Prostate gland (tissue), 2 donors: ENCODE measurements at places on chromosomes 2 and 18. TPM values are rescaled to one million over a fixed set of nuclear protein-coding genes. Genes with fewer than 3 reads are reported as not detected.
A peak's percentile ranks its signal among the peaks of the same experiment; 100 is the strongest.

DNA sequence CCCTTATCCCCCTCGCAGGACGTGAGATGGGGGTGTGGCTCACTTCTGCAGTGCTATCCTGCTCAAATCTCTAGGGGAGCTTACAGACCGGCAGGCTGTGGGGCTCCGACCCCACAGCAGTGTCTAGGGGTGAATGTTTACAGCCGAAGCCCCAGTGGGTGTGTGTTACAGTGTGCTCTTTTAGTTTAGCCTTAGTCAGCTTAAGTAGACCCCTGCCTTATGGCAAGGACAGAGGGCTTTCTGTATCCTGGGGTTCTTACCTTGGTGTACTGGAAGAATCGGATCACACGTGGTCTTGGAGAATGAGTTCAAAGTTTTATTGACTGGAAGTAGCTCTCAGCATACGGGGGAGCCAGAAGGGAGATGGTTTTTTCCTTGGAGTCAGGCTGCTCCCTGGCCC, 348.2 kb upstream of the GYPC start:
- no peak overlapping the region for H3K27ac ChIP-seq
- no peak for DNase-seq
- H3K4me1 ChIP-seq: no peaks in the 10 kb centered on the region
- H3K4me3 ChIP-seq: no peak overlapping the region

DNA sequence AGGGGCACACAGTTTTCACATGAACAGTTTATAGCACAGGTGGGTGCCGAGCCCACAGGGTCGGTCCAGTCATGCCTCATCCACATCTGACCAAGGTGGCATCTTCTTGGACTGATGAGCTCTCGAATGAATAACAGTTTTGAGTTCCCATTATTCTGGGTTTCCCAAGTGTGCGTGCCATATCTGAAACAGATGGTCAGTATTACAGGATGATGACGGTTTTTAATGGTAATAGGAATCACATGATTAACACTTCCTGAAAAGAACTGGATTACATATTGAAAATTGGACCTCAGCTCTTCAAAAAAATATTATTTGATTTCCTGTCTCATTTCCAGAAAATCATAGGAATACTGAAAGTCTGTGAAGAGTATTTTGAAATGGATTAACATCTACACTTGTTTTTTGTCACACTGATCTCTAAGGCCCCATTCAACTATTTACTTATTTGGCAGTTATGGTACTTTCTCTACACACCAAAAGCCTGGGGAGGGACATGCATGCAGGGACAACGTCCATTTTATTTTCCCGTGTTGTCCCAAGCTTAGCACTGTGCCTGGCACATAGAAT, 22.2 kb upstream of the NAB1 start:
- no peaks in the 10 kb centered on the region for H3K36me3 ChIP-seq
- no peaks in the 10 kb centered on the region for H3K4me1 ChIP-seq
- DNase-seq: no peak
- no peaks in the 10 kb centered on the region for H3K27me3 ChIP-seq
- H3K27ac ChIP-seq: no peak overlapping the region

DNA sequence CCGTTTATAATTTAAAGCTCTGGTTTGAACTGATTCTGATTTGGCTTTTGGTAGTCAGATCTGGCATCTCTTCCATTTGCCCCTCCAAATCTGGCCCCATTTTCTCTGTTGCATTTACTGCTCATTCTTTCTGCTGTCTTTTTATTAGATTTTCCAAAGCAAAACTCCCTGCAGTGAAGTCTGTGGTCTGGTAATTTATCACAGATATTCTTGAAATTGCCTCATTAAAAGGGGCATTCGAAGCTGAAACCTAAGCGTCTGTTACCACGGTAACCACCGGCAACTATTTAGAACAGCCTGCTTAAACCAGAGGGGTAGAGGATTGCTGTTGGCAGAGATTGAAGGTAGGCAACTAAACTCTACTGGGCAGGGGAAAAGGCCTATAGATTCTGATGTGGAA, 111.5 kb upstream of the UPP2 start:
- H3K4me3 ChIP-seq: no peak overlapping the region
- no peaks in the 10 kb centered on the region for H3K27me3 ChIP-seq
- no peaks in the 10 kb centered on the region for H3K4me1 ChIP-seq
- no peak for DNase-seq
- H3K27ac ChIP-seq: no peak overlapping the region

- no peak overlapping the region for H3K27ac ChIP-seq
- peaks cover 2% of the 10 kb centered on the region for H3K27me3 ChIP-seq
- no peaks in the 10 kb centered on the region for H3K4me1 ChIP-seq
- H3K36me3 ChIP-seq: no peaks in the 10 kb centered on the region
- H3K4me3 ChIP-seq: no peak overlapping the region
These were observed 298.5 kb downstream of the ZNF521 start for GRCh38 chr18:25053466-25053865.

DNA sequence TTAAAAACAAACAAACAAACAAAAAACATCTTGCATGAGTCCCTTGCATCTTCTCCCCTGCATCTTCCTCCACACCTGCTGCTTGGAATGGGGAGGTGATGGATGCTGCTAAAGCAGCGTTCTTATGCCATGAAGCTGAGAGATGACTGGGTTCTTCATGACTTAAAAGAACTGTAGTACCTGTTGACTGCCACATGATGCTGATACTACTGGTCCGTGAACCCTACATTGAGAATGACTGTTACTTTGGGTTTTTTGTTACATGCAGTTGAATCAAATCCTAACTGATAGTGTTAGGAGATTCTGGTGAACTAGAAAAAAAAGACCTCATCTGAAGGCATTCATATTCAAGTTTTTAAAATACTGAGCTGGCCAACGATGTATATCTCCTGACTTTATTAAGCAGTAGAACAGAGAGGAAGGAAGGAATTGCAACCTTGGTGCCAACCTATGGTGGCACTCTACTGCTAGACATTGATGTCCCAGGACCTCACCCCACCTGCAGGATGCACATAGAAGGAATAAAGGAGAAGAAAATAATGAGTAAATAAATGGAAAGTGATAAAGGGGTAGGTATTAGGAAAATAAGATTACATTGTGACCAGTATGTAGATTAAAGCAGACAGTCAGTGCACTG, 63.2 kb upstream of the SPAG16 start:
- no peak overlapping the region for H3K4me3 ChIP-seq
- H3K4me1 ChIP-seq: no peaks in the 10 kb centered on the region
- H3K27me3 ChIP-seq: no peaks in the 10 kb centered on the region
- no peaks in the 10 kb centered on the region for H3K36me3 ChIP-seq

- peaks cover 10% of the 10 kb centered on the region for H3K36me3 ChIP-seq
- H3K27ac ChIP-seq: peak overlapping the region; percentile 67
- no peak overlapping the region for H3K4me3 ChIP-seq
- H3K27me3 ChIP-seq: no peaks in the 10 kb centered on the region
- H3K4me1 ChIP-seq: no peaks in the 10 kb centered on the region
These were observed 98.8 kb upstream of the EML6 start for GRCh38 chr2:54624591-54625071.

DNA sequence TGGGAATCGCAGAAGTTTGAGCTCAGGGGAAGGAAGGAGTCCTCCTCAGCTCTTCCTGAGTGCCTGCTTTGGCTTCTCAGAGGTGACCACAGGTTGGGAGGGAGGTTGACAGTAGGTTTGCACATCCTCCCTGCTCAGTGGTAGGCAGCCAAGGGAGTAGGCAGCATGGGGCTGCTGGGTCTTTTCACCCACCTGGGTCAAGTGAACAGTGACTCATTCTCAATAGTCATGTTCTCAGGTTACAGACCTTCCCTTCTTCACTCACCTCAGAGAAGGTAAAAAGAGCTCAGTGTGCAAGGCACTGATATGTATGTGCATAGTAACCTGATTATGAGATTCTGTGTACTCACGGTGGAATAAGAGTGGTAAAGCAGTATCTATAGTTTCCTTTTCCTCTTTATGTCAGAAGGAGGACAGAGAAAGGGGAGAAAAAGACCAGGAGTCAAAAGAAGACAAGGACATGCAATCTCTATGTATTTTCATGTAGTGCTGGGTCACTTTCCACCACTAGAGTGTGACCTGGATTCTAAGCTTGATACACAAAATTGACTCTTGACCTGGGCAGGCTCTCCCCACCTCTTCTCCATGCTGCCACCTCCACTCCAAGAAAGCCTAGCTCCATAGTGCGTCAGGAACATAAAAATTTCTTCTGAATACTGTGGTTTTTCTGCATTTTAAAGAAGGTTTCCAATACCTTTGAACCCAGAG, 36.5 kb upstream of the ASNSD1 start:
- H3K27me3 ChIP-seq: no peaks in the 10 kb centered on the region
- no peak for DNase-seq
- H3K4me3 ChIP-seq: no peak overlapping the region
- H3K27ac ChIP-seq: no peak overlapping the region
- H3K4me1 ChIP-seq: no peaks in the 10 kb centered on the region

DNA sequence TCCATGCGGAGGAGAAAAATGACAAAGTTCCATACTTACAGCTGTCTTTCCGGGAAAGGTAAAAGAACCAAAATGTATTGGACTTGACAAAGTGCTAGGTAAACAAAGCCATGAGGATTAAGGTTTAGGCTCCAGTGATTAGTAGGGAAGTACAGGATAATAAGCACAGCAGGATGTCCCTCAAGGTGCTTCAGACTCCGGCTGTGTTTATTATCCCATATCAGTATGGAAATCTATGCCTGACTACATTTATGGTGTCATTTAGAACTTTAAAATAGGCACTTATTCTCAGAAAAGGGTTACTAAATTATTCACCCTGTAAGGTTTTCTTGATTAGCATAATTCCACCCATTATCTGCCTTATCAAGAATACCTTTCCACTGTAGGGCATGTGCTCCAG, 136.3 kb upstream of the CCDC68 start:
- no peaks in the 10 kb centered on the region for H3K36me3 ChIP-seq
- no peak overlapping the region for H3K4me3 ChIP-seq
- no peaks in the 10 kb centered on the region for H3K4me1 ChIP-seq
- DNase-seq: no peak

GRCh38 chr2:240963065-240963867, 35.2 kb upstream of the SNED1 start:
- no peak overlapping the region for H3K4me3 ChIP-seq
- DNase-seq: no peak
- no peaks in the 10 kb centered on the region for H3K27me3 ChIP-seq
- H3K36me3 ChIP-seq: no peaks in the 10 kb centered on the region
- H3K4me1 ChIP-seq: peaks cover 3% of the 10 kb centered on the region

DNA sequence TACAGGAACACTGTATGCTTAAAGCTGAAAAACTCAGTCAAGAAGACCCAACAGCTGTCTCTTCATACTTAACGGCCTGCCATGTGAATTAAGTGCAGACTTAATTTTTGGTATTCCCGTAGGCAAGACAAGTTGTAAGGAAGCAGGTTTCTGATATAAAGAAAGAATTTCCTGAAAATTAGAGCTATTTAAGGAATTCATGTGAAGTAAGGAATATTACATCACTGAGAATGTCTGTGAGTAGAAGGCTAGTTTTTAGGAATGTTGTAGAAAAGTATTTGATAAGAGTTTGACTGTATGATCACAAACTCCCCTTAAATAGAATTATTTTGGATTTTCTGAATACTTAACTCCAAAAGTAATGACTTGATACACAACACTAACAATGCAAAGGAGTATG, 51.0 kb downstream of the WDR33 start:
- no peaks in the 10 kb centered on the region for H3K4me1 ChIP-seq
- H3K27ac ChIP-seq: no peak overlapping the region
- no peaks in the 10 kb centered on the region for H3K27me3 ChIP-seq
- H3K36me3 ChIP-seq: peaks cover 7% of the 10 kb centered on the region

The EIF5B gene
- total RNA-seq: 40.5 TPM

The TLX2 gene
- total RNA-seq: 0.97 TPM

The MYCN gene
- total RNA-seq: 3.5 TPM

The HOXD12 gene
- total RNA-seq: not detected

The METTL8 gene
- total RNA-seq: 8.1 TPM

The C2orf78 gene
- not detected for total RNA-seq

The REG3G gene
- 52.0 TPM for total RNA-seq
